ENCODE measurements at places on chromosomes 12 and 14. TPM values are rescaled to one million over a fixed set of nuclear protein-coding genes. Genes with fewer than 3 reads are reported as not detected.

Gene PMEL
- 0.71 TPM for total RNA-seq

DNA sequence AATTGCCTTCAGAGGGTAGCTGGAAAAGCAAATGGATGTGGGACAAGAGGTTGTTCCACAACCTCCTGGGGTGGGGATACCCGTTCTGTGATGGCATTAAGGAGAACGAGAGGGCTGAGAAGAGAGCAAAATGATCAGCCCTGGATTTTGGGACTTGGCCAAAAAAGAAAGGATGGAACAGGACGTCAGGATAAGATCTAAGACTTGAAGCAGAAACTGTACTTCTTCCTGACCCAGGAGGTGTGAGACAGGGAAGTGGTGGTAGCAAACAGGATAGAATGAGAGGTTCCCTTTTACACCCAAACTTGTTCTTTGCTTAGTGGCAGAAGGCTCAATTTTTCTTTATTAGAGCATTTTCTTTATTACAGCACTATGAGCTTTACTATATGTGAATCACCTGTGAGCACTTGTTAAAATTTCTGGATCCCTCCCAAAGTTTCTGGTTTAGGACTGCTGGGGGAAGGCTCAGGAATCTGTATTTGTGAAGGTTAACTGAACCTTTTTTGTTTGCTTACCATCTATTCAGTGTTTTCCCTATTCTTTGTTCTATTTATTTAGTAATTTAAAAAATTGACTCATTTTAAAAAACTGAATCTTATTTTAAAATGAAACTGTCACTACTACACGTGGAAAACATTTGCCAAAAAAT is 59.2 kb downstream of the ERC1 start:
- no peak for DNase-seq

DNA sequence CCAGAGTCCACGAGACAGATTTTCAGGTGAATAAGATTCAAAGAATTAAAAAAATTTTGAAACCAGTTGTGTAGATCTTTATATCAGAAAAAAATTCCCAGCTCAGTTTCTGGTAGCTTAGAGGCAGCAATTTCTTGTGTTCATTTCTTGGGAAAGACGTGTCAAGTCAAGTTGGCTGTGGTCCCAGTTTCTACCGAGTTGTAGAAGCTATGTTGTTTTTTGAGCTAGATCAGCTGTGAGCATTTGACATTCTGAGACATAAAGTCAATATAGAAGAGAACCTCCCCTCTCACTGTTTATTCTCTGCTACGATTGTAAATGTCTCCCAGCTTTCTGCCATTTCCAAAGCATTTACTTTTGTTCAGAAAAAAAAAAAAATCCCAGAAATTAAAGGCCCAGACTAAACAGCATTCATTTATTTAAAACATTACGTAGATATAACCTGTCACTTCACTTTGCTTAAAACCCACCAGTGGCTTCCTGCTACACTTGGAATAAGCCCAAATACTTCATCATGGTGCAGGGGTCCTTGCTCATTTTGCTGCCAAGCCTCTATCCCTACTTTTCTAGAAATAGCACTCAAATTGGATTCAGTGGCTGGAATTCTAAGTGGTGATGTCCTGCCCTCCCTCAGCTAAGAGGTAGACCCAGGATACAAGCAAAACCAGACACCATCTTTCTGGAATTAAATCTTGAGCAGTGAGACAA is 20.6 kb upstream of the PYGL start:
- DNase-seq, result peak; percentile 92

DNA sequence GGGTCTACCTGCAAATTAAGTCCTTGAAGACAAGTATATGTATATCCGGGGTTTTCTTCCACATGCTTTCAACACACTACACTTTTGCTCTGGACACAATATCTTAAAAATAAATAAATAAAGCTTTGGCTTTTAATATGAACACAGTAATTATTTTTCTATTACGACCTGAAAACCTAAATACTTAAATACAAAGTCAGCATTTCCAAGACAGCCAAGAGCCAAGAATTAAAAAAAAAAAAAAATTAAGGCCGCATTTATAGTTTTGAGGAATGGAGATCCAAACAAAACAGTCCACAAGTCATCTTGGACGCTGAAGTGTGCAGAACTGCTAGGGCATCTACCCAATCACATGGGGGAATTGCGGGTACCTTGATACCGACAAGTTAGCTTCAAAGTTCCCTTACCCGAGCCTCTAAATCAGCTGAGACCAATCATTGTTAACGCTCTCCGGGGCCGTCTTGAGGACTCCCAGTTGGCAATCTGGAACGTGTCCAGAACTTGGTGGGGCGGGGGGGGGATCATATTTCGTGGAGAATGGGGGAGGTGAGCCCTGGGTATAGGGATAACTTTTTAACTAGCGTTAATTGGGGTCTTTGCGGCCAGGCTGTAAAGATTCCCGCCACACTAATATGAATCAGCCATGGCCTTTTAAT is 731 bp upstream of the PCNX4 start:
- DNase-seq, result peak; percentile 80

- DNase-seq, result no peak
These were observed 85.4 kb downstream of the KCNMB4 start for GRCh38 chr12:70451528-70451927.

Gene A2ML1
- total RNA-seq, result not detected

DNA sequence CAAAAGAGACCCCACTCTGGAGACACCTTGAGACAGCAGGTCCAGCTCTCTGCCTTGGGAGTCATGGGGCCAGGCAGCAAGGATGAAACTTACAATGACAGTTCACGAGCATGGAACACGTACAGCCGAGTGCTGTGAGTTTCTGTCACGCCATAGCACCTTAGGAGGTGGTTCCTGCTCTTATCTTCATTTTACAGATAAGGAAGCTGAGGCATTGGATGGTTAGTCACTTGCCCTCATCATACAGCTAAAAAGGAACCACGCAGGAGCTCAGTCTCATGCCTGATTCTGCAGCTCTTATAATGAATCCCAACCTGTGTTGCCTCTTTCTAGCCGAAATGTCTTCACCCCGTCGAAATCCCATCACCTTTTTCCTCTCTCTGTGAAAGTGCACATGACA is 39.9 kb downstream of the C14orf132 start:
- peak; percentile 12 for DNase-seq

DNA sequence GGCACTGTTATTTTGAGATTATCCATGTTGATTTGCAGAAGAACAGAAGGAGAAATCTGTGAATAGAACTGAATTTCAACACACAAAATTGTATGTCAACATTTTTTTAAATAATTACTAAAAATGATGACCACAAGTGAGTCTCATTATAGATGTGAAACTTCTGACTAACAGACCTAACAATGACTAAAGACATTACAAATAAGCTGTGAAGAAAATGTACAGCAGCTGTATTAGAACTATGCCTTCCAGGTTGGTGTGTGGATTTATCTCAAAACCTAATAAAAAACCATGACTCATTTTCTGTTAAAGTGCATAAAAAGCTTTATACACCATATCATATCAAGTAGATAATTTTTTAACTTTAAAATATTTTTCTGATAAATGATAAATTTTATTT is 22.5 kb upstream of the FOXG1 start:
- DNase-seq, result no peak

DNA sequence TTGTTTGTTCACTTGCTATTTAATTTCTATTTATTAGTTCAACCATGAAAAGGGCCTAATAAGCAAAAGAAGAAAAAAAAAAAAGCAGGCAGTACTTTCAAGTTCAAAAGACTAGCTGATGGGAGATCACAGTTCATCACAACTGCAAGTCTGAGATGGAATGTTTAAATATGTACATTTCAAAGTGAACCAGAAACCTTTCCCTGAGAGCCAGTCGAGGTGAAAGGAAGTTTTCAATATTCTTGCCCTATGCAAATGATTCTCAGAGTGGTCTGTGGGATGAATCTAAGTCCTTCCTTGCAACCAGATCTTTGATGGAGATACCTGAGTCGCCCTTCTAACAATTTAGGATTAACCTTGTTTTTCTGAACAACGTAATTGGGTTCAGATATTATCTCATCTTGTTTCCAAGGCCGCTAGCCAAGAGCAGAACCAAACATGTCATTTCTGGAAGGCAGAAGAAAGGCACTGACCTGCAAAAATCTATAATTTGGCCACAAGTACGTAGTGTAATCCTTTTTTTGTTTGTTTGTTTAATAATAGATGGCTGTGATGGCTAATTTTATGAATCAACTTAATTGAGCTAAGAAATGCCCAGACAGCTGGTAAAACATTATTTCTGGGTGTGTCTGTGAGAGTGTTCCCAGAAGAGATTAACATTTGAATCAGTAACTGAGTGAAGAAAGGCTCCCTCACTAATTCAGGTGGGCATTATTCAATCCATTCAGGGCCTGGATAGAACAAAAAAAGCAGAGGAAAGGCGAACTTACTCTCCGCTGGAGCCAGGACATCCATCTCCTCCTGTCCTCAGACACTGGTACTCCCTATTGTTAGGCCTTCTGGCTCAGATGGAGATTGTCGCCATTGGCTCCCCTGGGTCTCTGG is 171.1 kb upstream of the TMPO start:
- DNase-seq, result no peak

GRCh38 chr12:102618197-102618877 is 138.0 kb upstream of the IGF1 start:
- DNase-seq, result peak; percentile 59

Gene LUM
- 103 TPM for total RNA-seq

GRCh38 chr14:105850853-105851581 is 324.6 kb downstream of the TMEM121 start:
- DNase-seq, result no peak

- DNase-seq, result no peak
These were observed 48.5 kb downstream of the SVOP start for GRCh38 chr12:108972358-108972757.

DNA sequence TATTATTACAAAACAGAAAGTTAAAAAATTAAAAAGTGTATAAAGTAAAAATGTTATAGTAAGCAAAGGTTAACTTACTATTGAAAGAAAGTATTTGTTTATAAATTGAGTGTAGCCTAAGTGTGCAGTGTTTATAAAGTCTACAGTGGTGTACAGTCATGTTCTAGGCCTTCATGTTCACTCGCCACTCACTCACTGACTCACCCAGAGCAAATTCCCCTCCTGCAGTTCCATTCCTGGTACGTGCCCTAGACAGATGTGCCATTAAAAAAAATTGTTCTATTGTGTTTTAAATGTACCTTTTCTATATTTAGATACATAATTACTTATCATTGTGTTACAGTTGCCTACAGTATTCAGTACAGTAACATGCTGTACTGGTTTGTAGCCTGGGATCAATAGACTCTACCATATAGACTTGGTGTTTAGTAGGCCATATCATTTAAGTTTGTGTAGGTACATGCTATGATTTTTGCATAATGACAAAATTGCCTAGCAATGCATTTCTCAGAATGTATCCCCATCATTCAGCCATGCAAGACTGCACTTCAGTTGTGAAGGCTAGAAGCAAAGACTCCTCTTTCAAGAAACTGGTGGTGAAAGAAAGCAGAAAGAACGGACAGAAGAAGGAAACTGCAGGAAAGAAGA is 100.6 kb downstream of the DACT1 start:
- no peak for DNase-seq

GRCh38 chr14:90530523-90530922 is 133.7 kb downstream of the CALM1 start:
- DNase-seq, result no peak

DNA sequence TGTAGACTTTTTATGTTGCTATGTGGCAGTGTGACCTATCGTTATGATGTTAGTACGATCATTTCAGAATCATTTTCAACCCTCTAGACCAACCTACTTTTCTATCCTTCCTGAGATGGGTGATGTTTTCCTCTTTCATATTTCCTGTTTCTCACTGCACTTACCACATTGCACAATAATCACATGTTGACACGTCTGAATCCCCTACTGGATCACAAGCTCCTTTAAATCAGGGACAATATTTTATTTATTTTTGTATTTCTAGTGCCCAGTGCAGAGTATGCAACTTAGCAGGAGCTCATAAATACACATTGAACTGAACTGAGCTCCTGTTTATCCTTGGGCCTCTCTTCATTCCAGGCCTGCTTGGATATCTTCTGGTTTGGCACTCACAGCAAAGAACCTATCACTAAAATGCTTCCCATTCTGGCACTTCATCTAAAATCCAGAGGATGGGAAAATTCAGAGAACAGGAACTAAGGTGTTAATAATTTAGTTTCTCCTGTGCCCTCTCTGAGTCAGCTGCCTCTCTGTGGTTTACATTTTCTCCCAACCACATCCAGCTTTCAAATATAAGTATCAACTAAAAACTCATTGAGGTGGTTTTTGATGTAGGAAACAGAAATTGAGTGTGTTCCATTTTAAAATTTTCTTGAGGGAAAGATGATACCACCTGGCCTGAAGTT is 69.4 kb upstream of the DYRK2 start:
- no peak for DNase-seq

Data from sigmoid colon (tissue), 7 donors.